ENCODE measurements at places on chromosomes 11 and 22.

- no peak for DNase-seq
Observed at GRCh38 chr22:49334449-49334789, 493.3 kb downstream of the BRD1 start.

GRCh38 chr11:77042111-77042726, 8.0 kb downstream of the B3GNT6 start:
- no peak for DNase-seq

DNA sequence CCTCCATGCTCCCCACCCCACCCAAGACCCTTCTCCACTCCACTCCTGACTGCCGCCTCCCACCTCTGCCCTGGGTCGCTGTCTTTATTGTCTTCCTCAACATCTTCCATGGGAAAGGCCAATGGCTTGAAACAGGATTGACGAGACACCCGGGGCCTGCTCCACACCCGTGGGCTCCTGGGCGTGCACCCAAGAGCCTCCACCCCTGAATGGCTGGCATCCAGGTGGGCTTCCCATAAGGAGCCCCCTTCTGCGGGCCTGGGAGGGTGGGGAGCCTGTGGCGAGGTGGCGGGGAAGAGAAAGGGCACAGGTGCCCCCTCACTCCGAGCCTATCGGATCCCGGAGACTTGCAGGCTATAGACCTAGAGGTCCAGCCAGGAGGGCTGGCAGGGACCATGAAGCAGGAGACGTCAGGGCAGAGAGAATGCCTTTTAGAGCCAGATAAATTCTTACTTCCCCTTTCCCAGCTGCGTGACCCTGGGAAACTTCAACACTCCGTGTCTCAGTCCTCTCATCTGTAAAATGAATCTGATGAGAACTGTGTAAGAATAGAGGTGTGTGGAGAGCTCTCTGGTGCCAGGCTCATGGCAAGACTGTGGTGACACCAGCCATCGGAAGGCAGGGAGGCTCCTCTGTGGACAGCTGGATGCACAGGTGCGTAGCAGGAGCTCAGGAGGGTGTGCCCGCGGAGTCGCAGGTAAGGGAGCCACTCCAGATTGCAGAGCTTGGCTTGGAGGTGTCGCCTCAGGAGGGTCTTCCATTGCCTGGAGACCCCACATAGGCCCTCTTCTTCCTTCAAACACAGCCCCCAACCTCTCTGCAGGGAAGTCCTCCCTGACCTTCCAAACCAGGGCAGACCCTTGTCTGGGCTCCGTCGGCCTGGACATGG, 53.9 kb downstream of the SMIM38 start:
- no peak for DNase-seq

GRCh38 chr11:29534836-29535235, 482.0 kb downstream of the KCNA4 start:
- DNase-seq, result no peak

All from mucosa of gallbladder (tissue), 1 donor.